ENCODE measurements at places on chromosomes 12 and 14. TPM values are rescaled to one million over a fixed set of nuclear protein-coding genes. Genes with fewer than 3 reads are reported as not detected.
A peak's percentile ranks its signal among the peaks of the same experiment; 100 is the strongest.

The OR6J1 gene
- not detected for total RNA-seq

DNA sequence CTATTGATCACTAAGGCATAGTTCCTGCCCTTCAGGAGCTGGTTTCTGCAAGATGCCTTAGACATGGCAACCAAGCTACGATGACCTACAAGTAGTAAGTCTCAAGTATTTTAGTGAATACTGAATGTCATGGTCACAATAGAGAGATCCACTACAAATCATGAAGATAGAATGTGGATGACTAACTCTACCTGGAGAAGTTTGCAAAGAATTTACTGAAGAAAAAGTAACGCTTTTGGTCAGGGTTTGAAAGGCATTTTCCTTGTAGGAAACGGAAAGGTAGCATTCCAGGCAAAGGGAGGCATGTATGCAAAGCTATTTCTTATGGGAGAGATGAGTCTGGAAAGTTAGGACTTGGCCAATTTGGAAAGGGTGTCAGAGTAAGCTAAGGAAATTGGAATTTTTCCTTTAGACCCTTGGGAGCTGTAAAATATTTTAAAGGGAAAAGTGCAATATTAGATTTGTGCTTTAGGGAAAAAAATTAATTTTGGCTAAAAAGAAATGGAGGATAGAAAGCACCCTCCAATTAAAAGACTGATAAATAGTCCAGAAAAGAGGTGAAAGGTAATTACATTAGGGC, 377.5 kb downstream of the EGLN3 start:
- no peak overlapping the region for H3K4me3 ChIP-seq
- H3K36me3 ChIP-seq: no peaks in the 10 kb centered on the region
- H3K4me1 ChIP-seq: no peaks in the 10 kb centered on the region
- DNase-seq: no peak

GRCh38 chr12:43028826-43029225, 439.3 kb upstream of the PRICKLE1 start:
- no peaks in the 10 kb centered on the region for H3K27me3 ChIP-seq
- DNase-seq: no peak
- no peak overlapping the region for H3K4me3 ChIP-seq
- no peaks in the 10 kb centered on the region for H3K4me1 ChIP-seq
- H3K36me3 ChIP-seq: no peaks in the 10 kb centered on the region

DNA sequence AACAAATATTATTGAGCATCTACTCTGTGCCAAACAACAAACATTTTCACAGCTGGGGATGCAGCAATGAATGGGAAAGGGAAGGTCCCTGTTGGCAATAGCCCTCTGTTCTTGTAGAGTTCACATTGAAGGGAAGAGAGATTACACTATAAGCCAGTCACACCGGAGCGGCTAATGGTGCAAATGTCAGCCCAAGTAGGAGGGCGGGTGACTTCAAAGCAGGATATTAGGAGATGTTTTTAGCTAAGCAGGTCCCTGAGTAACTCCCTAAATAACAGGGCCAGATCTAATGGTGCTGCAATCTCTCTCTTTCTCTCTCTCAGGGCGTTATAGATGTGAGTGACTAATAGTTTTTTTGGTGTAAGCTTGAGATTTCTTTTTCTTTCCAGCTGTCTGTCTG, 30.7 kb downstream of the FLVCR2 start:
- H3K4me1 ChIP-seq: peaks cover 23% of the 10 kb centered on the region
- H3K27me3 ChIP-seq: no peaks in the 10 kb centered on the region
- no peak overlapping the region for H3K4me3 ChIP-seq
- H3K36me3 ChIP-seq: no peaks in the 10 kb centered on the region
- H3K27ac ChIP-seq: no peak overlapping the region

DNA sequence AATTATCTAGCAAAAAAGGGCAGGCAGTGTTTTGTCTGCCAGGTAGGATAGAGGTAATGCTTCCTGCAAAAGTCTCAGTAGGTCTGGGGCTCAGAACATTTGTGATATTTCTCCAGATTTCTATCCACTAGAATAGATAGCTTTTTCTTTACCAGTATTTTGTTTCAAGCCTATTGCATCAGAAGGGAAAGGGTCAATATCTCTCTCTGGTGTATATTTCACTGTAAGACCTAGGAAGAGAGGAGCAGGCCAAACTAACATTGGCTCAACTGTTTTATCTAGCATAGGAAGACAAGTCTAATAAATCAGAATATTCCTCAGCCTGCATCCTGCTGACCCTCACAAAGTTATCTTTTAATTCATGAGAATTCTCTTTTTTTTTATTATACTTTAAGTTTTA, 106.7 kb upstream of the DAAM1 start:
- H3K27me3 ChIP-seq: no peaks in the 10 kb centered on the region
- no peak overlapping the region for H3K27ac ChIP-seq
- no peaks in the 10 kb centered on the region for H3K36me3 ChIP-seq
- H3K4me3 ChIP-seq: no peak overlapping the region
- H3K4me1 ChIP-seq: no peaks in the 10 kb centered on the region

GRCh38 chr12:84397263-84397662, 515.3 kb downstream of the SLC6A15 start:
- no peak for DNase-seq
- no peaks in the 10 kb centered on the region for H3K27me3 ChIP-seq
- H3K4me3 ChIP-seq: no peak overlapping the region
- no peaks in the 10 kb centered on the region for H3K36me3 ChIP-seq
- H3K27ac ChIP-seq: no peak overlapping the region

DNA sequence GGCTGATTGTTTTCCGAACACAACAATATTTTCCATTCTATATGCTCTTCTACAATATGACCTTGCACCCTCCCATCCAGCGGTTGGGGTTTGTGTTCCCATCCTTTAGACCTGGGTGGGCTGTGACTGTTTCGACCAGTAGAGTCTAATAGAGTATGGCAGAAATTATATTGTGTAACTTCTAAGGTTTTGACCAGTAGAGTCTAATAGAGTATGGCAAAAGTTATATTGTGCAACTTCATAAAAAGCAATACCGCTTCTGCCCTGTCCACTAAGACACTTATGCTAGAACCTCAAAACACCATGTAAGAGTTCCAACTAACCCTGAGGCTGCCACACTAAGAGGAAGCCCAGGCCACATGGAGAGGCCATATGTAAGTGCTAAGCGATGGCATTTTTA, 719.7 kb upstream of the TBX3 start:
- H3K4me1 ChIP-seq: no peaks in the 10 kb centered on the region
- H3K4me3 ChIP-seq: no peak overlapping the region
- no peaks in the 10 kb centered on the region for H3K27me3 ChIP-seq
- DNase-seq: no peak
- no peak overlapping the region for H3K27ac ChIP-seq

The NR2C1 gene
- 92.8 TPM for total RNA-seq

DNA sequence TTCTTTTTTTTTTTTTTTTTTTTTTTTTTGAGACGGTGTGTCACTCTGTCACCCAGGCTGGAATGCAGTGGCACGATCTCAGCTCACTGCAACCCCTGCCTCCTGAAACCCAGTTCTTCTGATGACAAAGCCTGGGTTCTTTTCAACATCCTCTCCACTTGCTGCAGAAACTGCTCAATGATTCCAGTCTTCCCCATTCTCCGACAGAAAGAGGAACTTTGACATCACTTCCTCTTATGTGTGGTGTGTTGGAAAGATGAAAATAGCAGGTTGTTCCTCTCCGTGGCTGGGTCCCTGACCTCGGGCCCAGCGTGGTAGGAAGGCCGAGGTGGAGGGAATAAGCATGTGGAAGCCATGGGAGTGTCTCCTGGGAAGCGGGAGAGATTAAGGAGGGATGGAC, 198.4 kb downstream of the PHETA1 start:
- DNase-seq: no peak
- H3K36me3 ChIP-seq: no peaks in the 10 kb centered on the region
- H3K4me3 ChIP-seq: no peak overlapping the region
- no peaks in the 10 kb centered on the region for H3K27me3 ChIP-seq

The CCDC175 gene
- not detected for total RNA-seq

GRCh38 chr12:98644433-98644711, 216 bp downstream of the IKBIP start:
- H3K27me3 ChIP-seq: no peaks in the 10 kb centered on the region
- H3K27ac ChIP-seq: peak overlapping the region; percentile 73
- peak overlapping the region; percentile 92 for H3K4me3 ChIP-seq
- DNase-seq: no peak
- no peaks in the 10 kb centered on the region for H3K36me3 ChIP-seq

- peaks cover 52% of the 10 kb centered on the region for H3K4me1 ChIP-seq
- peaks cover 38% of the 10 kb centered on the region for H3K36me3 ChIP-seq
- H3K4me3 ChIP-seq: no peak overlapping the region
- H3K27me3 ChIP-seq: no peaks in the 10 kb centered on the region
These were observed 53.0 kb downstream of the SSH1 start for GRCh38 chr12:108804271-108804953.

DNA sequence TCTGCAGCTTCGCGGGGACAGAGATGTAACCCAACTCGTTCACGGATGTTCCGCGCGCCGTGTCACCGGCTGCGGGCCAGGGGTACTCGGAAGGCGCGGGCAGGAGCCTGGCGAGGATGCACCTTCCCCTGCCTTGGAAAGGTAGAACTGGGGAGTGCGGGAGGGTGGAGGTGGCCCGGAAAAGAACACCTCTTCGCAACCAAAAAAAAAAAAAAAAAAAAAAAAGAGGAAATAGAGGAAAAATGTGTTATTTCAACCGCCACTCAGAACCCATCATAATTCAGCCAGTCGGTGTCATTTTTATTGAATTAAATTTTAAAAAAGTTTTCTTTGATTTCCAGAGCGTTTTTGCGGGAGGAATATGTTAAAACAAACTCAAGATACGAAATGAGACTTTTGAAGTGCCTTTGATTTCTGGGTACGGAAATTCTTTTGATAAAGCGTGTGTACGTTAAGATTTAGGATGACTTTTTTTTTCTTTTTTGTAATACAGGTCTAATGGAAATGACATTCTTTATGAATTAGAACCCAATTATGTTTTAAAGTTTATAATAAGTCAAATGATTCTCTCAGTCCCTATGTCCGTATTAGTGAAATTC, 8.9 kb downstream of the CDKN1B start:
- H3K27ac ChIP-seq: peak overlapping the region; percentile 99
- H3K36me3 ChIP-seq: no peaks in the 10 kb centered on the region
- H3K4me1 ChIP-seq: peaks cover 32% of the 10 kb centered on the region
- H3K27me3 ChIP-seq: no peaks in the 10 kb centered on the region

DNA sequence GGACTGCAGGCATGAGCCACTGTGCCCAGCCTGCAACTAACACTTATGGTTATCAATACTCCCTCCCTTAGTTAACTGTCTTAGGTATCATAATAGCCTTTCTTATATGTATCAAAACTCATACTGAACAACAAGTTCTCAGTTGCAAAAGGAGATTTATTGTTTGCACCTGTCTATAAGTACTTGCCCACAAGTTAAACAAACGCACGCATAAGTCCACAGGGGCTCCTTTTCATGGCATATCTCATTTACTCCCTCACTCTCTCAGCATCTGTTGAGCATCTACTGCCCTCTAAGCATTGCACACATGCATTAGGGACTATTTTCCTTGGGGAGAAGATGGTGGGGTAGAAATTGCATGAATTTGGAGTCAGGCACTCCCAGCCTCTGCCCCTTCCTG, 46.7 kb upstream of the CORO1C start:
- no peak overlapping the region for H3K4me3 ChIP-seq
- no peaks in the 10 kb centered on the region for H3K27me3 ChIP-seq
- H3K4me1 ChIP-seq: peaks cover 12% of the 10 kb centered on the region
- H3K27ac ChIP-seq: no peak overlapping the region

The TGM1 gene
- not detected for total RNA-seq

The ITGA7 gene
- 285 TPM for total RNA-seq

The RTL1 gene
- not detected for total RNA-seq

DNA sequence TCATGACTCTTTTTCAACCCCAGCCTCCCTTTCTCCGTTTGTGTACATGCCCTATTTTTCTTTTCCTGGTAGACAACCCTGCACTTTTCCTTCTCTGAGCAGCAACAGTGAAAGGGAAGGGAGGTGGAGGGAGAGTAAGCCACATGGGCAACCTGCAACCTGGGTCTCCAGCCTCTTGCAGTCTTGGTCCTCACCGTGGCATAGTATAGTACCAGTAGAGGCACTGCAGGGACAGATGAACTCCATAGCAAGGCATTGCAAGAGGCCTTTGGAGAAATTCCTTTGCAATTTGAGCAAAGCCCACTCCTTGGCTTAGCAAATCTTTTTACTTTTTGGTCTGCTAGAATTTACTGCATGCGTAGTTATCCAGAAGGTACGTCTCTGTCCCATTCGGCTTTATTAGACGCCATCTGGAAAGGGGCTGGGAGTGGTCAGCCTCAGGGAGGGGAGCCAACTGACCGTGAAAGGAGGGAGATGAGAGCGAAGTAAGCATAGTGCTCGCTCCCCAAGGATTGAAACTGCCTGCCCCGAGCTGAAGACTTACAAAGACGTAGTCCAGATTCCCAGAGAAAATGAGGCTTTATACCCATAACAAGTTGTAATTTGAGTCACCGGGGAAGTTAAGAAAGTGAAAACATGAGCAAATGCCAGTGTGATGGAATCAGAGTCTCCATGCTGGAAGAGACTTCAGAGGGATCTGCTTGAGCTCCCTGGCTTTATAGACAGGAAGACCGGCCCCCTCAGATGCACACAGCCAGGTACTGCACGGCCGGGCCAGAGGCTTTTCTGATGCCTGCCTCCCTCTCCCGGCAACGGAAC, 332.0 kb downstream of the CACNA1C start:
- no peaks in the 10 kb centered on the region for H3K27me3 ChIP-seq
- no peak for DNase-seq
- peaks cover 28% of the 10 kb centered on the region for H3K4me1 ChIP-seq
- peak overlapping the region; percentile 62 for H3K4me3 ChIP-seq

DNA sequence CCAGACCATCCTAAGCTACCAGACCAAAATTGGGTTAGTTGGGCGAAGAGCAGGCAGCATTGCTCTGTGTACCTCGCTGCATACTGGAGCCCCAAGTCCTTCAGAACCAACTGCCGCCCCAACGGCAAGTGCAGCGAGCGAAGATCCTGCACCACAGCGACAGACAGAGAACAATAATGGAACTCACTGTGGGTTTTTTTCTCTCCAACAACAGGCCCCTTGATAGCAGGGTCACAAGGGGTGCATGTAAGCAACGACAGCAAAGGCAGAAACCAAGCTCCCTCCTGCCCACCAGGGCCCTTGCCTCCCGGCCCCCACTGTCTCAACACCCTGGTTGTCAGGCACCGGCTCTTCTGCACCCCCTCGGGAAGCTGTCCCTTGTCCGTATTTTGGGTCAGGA, 39.0 kb downstream of the RNF34 start:
- no peak for DNase-seq
- H3K27me3 ChIP-seq: no peaks in the 10 kb centered on the region
- peaks cover 25% of the 10 kb centered on the region for H3K36me3 ChIP-seq
- H3K4me3 ChIP-seq: no peak overlapping the region

The TMBIM6 gene
- total RNA-seq: 232 TPM

The SERPINA12 gene
- total RNA-seq: not detected

- H3K4me3 ChIP-seq: no peak overlapping the region
- no peaks in the 10 kb centered on the region for H3K27me3 ChIP-seq
- no peaks in the 10 kb centered on the region for H3K36me3 ChIP-seq
- H3K4me1 ChIP-seq: peaks cover 42% of the 10 kb centered on the region
- H3K27ac ChIP-seq: peak overlapping the region; percentile 63
- no peak for DNase-seq
These were observed 320.6 kb downstream of the RAD51B start for GRCh38 chr14:68140076-68140741.

- DNase-seq: no peak
- H3K4me1 ChIP-seq: no peaks in the 10 kb centered on the region
- no peaks in the 10 kb centered on the region for H3K36me3 ChIP-seq
- H3K27ac ChIP-seq: no peak overlapping the region
These were observed 96.7 kb downstream of the NUBPL start for GRCh38 chr14:31657917-31658316.

All from thoracic aorta (tissue), 2 donors.